NCI-H2081 (cell line): ENCODE measurements at places on chromosomes 3 and 15.

DNA sequence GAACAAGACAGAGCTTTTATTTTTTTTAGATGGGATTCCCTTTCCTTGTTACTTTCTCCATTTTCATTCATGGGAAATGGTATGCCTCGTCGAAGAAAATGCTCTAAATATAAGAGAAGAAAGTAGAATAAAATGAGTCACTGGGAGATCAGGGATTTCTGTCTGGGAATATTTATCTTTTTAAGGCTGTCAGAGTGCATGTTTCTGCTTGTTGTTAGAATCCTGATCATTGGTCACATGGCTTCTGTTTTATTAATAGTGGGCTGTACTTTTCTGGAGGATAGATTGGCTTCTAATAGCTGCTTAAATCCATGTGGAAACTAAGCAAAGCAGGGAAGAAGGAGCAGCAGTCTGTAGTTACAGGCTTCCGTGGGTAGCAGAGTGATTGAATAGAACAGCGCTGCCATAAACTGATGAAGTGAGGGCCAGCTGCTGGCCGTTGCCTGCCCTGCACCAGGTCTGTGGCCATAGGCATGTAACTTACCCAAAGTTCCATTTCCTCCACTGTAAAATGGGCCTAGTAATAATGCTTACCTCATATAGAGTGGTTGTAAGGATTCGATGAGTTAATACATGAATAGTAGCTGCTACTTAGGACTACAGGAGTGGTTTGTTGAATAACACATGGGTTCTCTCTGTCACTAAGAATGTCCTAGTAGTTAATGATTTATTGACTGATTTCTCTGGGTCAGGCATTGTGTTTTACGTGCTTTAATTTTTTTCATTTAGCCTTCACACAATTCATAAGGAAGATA is 289.9 kb downstream of the SATB1 start:
- no peak for DNase-seq

DNA sequence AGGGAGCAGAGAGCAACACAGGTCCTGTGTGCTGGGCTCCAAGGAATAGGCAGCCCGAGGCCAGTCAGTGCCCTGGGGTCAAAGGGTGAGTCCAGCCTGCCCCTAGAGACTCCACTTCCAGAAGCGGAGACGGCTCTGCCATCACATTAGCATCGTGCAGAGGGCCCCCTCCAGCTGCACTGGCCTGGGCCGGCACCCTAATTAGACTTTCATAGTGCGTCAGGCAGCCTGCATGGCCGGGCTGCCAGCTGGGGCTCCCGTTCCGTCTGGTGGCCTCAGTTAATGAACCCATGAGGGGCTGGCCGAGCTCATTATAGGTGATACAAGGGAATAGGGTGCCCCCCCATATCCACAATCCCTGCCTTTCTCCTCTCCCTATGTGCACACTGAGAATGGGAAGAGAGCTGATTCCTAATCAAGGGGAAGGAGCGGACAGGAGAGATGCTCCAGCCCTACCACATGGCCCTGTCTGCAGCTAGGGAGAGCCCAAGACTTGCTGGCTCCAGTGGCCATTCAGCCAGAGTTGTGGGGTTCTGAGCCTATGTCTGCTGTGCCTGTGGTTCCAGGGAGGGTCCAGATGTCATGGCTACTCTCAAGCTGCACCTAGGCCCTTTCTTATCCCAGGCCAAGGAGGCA is 128.0 kb downstream of the SRGAP3 start:
- DNase-seq = no peak

DNA sequence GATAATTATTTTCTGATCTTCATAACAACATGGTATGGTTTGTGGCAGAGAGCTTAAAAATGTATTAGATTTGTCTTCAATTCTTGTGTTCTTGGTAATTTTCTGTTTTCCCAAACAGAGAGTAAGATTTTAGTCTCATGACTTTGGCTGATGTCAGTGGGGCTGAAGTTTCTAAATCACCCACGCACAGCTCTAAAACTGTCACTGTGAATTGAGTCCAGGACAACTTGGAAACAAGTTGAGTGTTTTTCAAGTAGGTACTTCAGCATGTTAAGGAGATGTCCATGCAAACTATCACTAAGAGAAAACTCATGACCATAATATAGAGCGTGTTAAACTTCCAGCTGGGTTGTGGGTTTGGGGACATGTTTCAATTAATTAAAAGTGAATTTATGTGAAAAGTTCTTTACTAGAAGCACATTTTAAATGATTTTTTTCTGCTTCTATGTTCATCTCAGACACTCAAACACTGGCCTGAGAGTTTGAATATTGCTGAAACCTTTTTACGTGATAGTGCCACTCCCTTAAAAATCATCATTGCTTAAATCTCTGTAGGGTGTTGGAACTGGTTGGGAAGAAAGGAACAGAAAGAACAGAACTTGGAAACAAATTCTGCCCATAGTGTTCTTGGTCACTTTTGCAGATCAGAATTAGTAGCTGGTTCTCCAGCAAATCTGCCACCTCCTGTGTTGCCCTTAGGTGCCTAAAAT is 89.8 kb downstream of the KLHL25 start:
- no peak for DNase-seq

DNA sequence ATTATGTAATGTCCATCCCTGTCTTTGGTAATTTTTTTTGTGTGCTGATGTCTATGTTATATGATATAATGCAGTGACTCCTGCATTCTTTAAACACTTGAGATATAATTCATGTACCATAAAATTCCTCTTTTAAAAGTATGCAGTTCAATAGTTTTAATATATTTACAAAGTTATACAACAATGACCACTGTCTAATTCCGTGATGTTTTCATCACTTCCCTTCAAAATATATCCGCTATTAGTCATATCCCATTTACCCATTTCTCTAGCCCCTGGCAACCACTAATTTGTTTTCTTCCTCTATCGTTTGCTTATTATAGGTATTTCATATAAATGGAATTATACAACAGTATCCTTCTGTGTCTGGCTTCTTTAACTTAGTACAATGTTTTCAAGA is 64.9 kb upstream of the SUCLG2 start:
- DNase-seq = no peak

- DNase-seq = no peak
Observed at GRCh38 chr3:100149713-100150415, 35.6 kb upstream of the FILIP1L start.

DNA sequence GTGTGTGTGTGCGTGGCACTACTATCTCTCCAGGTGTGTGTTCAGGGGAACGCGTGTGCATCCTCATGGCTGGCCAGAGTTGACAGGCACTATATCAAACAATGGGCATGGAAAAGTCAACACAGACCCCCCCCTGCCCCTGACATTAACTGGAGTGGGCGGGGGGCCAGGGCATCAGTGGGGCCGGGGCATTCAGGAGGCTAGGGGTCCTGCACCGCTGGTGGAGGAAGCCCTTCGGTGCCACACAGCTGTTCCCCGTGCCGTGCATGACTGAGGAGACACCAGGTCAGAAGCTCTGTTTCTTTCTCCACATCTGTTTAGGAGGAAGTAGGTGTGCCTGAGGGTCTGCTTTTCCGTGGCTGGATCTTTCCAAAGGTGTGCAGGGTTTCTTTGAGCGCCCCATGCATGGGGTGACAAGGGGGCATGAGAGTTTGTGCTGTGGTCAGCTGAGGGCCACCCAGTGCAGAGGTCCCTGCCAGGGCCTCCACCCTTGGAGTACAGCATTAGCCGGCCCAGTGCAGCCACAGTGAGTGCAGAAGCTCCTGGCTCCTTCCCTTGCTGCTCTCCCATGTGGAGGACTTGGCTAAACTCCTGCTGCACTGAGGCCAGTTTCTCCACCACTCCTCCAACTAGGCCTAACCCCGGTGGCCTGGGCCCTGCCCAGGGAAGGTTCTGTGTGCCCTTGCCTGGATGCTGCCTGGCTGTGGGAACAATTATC is 7.5 kb downstream of the C3orf22 start:
- DNase-seq = no peak

GRCh38 chr3:13579063-13579462 is 30.1 kb downstream of the FBLN2 start:
- DNase-seq = no peak

DNA sequence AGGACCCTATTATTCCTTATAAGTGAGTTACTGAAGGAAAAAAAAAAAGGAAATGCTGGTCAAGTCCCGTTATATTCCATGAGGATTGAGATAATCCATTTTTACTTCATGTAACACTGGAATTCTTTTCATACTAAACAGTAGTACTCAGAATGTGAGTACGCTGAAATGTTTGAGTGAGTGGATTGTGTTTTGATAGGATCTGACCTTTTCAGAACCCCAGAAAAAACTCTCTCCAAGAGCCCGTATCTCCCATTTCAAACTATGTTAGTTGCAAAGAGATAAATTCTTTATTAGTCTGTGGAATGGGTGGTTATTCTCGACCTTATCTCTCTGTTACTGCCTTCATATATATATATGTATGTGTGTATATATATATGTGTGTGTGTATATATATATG is 2.5 kb upstream of the LPP start:
- no peak for DNase-seq

DNA sequence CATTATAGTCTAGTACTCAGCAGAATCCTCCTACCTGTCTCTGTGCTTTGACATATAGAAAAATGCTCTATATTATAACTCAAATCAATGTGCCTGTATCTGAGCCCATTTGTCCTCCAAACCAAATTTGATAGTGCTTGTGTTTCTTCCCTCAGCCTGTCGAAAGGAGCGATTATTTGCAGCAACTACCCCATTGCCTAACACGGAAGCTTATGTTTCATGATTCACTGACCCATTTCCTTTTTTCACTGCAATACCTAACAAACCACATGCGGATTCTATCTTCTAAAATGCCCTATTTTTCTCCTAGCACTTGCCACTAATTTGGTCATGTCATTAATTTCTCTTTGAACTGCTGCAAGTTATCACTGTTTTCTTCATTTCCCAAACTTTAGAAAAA is 1220.6 kb upstream of the CADM2 start:
- no peak for DNase-seq

- no peak for DNase-seq
Observed at GRCh38 chr15:59940456-59940855, 63.7 kb upstream of the FOXB1 start.

- peak; percentile 21 for DNase-seq
Observed at GRCh38 chr3:140358686-140359085, 319.2 kb upstream of the TRIM42 start.

GRCh38 chr15:96692826-96693225 is 362.3 kb downstream of the NR2F2 start:
- peak; percentile 94 for DNase-seq

DNA sequence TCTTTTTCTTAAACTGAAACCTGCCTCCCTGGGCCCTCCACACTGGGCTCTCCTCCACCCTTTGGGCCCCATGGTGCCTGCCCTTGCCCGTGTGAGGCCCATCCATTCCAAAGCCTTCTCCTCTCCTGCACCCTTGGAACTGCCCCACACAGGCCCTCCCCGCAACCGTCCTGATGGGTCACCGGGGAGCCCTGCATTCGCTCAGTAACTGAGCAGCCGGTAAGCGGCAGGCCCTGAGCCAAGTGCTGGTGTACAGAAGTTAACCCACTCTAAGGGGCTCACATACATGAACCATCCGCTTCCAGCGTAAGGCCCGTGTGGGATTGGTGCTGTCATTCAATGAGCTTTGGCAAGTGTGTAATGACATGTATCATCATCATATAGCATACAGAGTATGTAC is 5.4 kb upstream of the LRRC15 start:
- no peak for DNase-seq

DNA sequence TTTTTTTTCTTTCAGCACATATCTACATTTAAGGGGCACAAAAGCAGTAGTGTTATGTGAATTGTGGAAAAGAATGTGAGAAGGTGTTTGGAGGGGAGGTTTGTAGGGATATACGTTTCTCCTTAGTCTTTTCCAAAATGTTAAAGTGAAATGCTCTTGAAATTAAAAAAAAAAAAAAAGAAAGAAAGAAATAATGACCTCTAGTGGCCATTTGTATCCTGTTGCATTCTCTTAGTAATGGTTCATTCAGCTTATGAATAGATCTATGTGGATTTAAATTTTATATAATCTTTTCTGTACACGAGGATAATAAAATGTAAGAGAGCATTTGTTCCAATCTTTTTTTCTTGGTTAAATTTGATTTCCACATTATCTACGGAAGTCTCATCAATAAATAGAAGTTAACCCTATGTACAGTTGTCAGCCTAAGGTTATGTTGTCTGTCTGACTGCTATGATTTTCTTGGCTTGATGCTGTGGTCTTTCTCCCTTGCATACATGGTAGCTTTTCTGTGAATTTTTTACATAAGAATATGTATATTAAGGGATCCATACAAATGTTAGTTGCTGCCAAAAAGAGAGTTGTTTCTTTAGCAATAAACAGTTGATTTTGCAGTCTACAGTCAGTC is 1.7 kb downstream of the P2RY13 start:
- no peak for DNase-seq

DNA sequence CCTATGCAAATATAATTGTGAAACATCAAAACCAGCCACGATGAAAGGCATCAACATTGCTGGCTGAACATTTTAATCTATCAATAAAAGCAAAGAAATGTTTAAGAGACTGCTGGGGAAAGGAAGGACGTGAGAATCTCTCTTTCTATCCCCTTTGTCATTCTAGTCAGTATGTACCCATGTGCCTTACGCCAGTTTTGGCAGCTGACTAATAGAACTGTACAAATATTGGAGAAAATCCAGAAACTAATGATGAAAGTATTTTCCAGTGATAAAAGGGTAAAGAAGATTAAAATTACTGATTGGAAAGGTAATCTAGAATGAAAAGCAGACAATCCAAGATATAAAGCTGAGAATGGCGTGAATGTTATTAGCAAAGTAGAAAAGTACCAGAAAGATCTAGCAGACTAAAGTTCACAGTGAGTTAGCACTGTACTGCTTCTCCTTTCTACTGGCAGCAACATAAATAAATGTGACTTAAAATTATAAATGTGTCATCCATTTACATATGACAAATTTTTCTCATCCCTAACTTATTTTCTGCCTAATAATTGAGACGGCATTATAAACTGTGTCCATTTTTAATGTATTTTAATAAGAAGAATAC is 401.9 kb upstream of the CNTN4 start:
- peak; percentile 1 for DNase-seq

- peak; percentile 29 for DNase-seq
Observed at GRCh38 chr15:71651750-71652186, 158.6 kb upstream of the NR2E3 start.

- no peak for DNase-seq
Observed at GRCh38 chr15:40398413-40398873, 7.2 kb upstream of the IVD start.

DNA sequence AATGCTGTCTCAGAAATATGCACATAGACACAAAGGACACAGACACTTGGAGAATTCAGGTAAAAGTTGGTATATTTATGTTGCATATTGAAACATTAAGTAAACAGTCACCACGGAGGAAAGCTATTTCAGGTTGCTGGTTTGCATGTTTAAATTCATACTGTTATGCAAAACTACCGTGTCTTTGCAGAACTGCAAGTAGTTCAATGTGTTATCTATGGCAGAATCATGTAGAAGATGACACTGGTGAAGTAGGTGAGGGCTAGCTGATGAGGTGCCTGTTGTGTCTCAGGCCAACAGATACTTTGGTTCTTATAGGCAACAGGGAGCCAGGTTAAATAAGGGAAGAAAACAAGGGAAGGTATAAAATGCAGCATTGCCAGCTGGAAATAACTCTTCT is 511.3 kb downstream of the DIPK2A start:
- no peak for DNase-seq

DNA sequence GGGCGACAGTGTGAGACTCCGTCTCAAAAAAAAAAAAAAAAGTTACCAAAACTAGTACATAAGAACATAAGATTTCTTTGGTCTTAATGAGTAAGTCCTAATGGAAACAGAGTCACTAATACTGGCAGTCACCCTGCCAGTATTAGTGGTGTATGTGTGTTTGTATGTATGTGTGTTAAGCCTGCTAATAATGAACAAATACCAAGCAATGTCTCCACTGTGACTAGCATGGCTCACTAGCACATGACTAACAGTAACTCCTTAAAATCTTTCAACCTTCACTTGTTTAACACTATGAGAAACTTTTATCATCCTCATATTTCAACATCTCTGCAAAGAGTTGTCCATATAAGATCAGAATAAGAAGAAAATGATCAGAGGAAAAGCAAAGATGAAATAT is 231.0 kb upstream of the ATP11B start:
- DNase-seq = no peak
